Fibroblast of villous mesenchyme (primary cell): ENCODE measurements at places on chromosomes 12 and 14.
A peak's percentile ranks its signal among the peaks of the same experiment; 100 is the strongest.

GRCh38 chr12:117035287-117035686 lies 63.9 kb downstream of the TESC start:
- no peak for DNase-seq

DNA sequence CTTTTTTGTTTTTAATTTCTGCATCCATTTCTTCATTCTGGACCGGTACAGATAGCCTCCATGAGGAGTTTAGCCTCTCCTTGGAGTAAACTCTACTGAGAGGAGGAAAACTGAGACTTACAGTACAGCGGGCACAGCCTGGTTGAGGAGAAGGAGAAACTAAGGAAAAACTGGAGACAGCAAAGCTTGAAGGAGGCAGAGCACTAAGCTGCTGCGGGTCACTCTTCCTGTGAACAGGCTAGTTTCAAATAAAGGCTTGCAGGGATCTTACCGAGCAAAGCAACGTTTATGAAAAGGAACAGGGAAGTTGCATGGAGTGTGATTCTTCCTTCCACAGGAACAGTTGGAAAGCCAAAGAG lies 348 bp upstream of the SSTR1 start:
- peak; percentile 30 for DNase-seq

- DNase-seq, result peak; percentile 52
Measured at GRCh38 chr12:54596526-54596946, 8.1 kb upstream of the PPP1R1A start.

DNA sequence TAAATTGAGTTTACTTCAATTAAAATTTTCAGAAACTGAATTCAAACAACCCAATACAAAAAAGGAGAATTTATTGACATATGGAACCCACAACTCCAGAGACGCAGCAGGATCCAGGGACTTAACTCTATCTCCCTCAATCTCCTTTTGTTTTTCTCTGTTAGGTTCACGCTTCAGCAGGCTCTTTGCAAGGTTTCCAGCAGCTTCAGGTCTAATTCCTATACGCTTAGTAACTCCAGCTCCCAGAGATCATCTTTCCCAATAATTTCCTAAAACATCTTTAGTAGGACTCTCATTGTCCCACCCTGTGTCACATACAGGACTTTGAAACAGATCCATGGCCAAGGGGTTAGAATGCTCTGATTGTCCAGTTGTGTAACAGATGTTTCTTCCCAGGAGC lies 175.2 kb downstream of the RMST start:
- no peak for DNase-seq

GRCh38 chr12:30882706-30883105 lies 43.8 kb upstream of the TSPAN11 start:
- DNase-seq, result no peak

DNA sequence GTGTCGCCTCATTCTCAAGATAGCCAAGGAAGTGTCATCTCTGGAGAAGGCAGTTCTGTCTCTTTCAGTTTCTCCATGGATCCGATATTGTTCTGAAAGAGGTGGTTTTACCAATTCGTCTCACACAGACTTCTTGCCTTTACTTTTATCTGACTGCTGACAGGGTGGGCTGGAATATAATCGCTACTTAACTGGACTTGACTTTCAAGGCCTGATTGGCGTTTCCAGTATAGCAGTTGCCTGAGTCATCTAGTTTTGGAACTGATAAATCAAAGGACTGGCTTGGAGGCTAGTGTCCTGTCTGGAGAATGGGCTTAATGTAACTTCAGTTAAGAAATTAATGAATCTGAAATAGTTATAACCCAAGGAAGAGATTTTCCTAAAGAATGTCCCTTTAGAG lies 21.6 kb downstream of the PRKCH start:
- no peak for DNase-seq

DNA sequence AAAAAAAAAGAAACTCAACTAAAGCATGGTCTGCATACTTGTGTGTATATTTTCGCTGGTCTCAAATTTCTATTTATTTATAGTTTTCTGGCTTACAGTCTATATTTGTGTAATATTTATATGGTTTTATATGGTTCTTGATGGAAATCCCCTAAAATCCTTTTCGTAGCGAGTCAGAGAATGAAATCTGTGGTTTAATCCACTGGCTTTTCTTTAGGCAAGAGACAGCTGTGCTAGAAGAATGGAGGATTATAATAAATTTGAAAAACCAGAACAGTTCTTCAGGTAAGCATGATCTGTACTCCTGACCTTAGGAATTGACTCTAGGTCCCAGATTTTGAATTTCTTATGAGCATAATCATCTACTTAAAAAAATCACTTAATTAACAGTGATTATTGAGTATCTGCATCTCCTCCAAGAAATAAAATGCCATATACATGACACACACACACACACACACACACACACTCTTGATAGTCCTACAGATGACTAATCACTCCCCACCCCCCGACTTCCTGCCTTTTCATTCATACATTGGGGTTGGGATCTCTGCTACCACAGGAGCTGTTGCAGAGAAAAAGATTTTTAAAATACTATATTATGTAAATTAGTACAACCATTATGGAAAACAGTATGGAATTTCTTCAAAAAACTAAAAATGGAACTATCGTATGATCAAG lies 113.4 kb downstream of the CRADD start:
- DNase-seq, result peak; percentile 64

DNA sequence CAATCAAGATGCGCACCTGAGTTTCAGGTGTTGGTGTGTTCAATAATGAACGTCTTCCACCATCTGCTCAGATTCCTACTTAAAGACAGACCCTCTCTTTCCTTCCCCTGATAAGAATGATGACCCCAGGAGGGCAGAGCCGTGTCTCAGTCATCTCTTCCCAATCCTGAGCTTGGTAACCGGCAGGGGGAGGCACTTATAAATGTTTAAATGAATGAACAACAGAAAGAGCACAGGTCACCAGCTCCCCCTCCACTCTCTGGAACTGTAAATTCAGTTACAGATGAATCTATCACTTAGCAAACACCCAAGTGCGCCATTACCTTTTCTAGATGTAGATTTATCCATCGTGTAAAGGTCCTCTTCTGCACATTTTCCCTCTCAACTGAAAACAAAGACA lies 72.4 kb upstream of the DICER1 start:
- no peak for DNase-seq

GRCh38 chr12:42704340-42704739 lies 114.8 kb upstream of the PRICKLE1 start:
- DNase-seq, result no peak

DNA sequence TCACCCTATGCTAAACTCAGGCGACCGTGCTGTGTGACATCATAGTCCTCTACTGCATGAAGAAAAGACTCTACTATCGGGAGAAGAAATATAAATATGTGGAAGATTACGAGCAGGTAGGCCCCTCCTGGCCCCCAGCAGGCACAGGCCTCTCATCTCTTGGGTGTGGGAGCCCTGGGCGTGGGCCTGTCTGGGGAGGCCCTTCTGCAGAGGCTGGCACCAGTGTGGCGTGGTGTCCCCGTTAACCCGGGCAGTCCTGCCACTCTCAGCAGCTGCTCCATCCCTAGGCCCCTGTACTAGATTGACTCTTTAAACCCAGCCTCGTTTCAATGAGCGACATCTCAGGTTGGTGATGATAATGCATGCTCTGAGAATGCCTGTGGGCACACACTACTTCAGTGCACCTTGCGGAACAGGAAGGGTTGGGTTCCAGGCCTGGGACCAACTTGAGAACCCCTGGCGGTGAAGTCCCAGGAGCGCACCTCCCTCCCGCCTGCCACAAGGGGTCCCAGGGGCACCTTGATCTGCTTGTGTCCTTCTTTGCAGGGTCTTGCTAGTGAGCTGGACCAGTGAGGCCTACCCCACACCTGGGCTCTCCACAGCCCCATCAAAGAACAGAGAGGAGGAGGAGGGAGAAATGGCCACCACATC lies 23.2 kb downstream of the P2RX4 start:
- DNase-seq, result no peak

DNA sequence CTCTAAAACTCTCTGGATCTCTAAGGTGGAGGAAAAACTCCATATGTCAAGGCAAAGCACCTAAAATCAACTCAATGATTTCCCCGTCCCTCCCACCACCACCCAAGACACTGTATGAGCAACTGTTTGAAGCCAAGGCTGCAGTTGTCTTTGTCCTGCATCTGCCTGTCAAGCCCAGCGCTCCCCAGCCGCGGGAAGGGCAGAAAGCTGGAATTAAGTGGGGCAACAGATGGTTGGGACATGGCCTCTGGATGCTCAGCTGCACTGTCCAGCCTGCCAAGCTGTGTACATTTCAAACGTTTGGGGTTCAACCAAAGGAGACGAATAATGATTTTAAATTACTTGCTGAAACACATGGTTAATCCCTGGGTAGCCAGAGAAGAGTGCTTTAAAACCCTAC lies 42.2 kb upstream of the PTGR2 start:
- DNase-seq, result no peak

DNA sequence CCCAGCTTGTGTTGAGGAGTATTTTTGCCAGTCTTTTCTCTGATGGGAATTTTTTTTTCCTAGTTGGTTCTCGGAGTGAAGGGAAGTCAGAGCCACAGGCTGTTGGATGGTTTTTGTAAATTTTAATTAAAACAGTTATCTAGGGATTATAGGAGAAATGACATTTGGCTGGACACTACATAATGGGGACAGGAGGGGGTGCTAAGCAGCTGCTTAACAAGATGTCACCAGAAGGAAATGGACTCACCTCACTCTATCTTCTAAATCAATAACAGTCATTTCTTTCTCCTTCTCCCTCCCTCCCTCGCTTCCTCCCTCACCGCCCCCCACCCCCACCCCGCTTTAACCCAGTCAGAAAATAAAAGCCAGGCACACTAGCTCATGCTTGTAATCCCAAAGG lies 93.4 kb upstream of the TMEM233 start:
- DNase-seq, result no peak

GRCh38 chr12:115074617-115075016 lies 390.6 kb upstream of the TBX3 start:
- no peak for DNase-seq

- no peak for DNase-seq
Measured at GRCh38 chr12:67451206-67451605, 182.0 kb downstream of the CAND1 start.

GRCh38 chr12:101567918-101568317 lies 26.9 kb upstream of the MYBPC1 start:
- DNase-seq, result no peak

DNA sequence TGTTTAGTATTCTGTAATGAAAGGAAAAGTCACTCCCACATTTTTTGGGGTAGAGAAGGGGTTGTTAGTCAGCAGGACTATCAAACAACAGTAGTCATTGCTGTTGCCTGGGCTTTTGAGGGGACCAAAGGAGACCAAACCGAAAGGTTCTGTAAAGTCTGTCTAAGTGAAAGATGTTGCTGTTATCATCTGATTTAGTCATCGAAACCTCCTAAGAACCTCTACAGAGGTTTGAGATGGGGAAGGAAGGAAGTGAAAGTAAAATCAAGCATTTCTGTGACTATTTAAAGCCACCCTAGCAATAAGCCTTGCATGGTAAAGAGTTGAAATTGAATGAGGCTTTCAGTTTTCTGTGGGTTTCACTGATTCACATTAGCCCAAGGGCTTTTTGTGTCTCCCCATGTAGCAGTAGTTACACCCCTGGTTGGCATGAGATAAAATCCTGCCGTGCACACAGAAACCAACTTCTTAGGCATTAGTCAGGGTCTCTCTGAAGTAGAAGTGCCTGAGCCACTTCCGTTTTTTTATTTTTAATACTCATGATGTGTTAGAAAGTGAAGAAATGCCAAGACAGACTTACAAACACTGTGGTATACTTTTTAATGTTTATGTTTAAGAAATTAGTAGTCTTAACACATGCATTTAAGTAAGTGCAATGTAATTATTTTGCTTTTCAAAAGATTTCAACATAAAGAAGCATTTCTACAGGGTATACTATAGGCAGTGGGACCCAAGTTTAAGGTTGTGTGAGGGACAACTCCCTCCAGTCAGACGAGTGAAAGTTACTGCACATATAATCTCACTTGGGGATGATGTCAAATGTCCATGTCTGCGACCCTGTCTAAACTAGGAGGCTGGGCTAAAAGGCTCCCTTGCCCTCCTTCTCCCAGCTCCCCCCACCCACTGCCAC lies 50.4 kb downstream of the DYRK2 start:
- peak; percentile 37 for DNase-seq

GRCh38 chr12:94650143-94651056 lies at the start of gene TMCC3:
TMCC3 (minus strand) TSS chr12:94650557; CDS start chr12:94650430, 127 bp downstream.
- DNase-seq, result peak; percentile 43

DNA sequence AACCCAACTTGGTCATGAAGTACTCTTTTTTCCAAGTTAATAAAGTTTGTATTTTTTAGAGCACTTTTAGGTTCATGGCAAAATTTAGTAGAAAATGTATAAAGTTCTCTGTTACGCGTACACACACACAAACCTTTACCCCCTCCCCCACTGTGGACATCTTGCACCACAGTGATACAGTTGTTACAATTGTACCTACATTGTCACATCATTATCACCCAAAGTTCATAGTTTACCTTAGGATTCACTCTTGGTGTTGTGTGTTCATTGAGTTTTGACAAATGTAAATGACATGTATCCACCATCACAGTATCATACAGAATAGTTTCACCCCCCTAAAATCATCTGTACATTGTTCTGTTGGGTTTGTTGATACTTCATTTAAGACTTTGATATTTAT lies 23.9 kb downstream of the PLEKHA5 start:
- DNase-seq, result no peak

GRCh38 chr14:29109589-29109988 lies 343.0 kb downstream of the FOXG1 start:
- no peak for DNase-seq

DNA sequence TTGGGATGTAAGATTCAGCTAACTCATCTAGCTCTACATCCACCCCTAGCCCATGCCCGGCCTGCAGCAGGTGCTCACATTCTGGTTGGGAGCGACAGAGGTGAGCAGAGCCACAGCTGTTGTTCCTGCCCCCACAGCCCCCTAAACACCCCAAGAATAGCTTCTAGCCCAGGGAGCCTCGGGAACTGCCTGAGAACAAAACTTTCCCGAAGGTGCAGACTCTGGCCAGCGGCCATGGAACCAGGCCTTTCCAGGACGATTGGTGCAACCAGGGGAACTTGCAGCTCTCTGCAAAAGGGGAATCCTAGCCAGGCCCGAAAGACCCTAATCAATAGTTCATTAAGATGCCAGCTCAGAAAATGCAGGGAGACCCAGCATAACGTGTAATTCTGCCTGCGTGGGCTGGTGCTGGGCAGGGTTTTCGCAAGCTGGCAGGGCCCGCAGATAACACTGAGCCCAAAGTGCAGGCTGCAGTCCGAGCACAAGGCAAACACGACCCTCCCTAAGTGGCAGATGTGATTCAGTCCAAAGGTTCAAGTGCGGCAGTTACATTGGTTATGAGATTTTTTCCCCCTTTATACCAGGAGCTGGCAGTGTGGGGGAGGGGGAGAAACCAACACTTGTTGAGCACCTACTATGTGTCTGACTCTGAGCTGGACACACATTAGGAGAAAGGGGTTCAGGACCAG lies 122.5 kb upstream of the MAP1LC3B2 start:
- DNase-seq, result no peak

GRCh38 chr14:35847636-35848035 lies 21.5 kb downstream of the BRMS1L start:
- no peak for DNase-seq

GRCh38 chr14:52678591-52678990 lies 16.8 kb downstream of the ERO1A start:
- no peak for DNase-seq

GRCh38 chr12:23211384-23212320 lies 586.7 kb downstream of the ETNK1 start:
- DNase-seq, result no peak
